Stimulated activated CD4-positive, alpha-beta T cell treated with anti-CD3 and anti-CD28 coated beads, TNF-alpha, amount 100 ng/mL, for 1 hour (primary cell): ENCODE measurements at places on chromosomes 1 and 21.

GRCh38 chr1:170587253-170587593 is 55.3 kb downstream of the GORAB start:
- DNase-seq = no peak

GRCh38 chr21:26795866-26796329 is 49.3 kb downstream of the ADAMTS1 start:
- DNase-seq = no peak

GRCh38 chr1:26121854-26122773 is 10.5 kb downstream of the PDIK1L start:
- DNase-seq = no peak

GRCh38 chr1:154839691-154840090 is 30.4 kb downstream of the KCNN3 start:
- no peak for DNase-seq

DNA sequence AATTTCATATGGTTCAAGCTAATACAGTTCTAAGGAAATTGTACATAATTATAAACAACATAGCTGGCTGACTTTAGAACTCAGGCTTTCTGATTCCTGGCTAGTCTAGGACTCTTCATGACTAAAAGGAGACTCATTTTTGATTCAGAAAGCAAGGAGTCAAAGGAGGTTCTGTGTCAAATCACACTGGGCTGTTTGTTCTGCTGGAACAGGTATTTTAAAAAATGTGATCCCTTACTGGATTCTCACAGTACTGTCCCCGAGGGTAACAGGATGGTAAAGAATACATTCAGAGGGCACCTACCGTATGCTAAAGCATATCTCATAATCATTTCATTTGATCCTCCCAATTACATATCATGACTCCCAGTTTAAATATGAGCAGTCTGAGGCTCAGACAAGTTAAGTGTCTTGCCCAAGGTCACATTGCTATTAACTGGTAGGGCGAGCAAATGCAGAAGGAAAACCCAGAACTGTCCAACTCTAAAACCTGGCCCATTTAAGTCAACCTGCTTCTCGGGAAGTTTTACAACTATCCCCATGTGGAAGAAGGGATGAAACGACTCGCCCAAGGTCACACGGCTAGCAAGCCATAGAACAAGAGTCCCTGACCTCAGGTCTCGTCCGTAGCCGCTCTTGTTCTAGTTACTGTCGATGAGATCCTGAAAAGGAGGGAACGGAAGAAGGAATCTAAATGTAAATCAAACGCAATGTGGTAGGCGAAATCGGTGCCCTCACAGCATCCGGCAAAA is 675 bp downstream of the MYSM1 start:
- no peak for DNase-seq

GRCh38 chr1:225114354-225114990 is 185.0 kb downstream of the DNAH14 start:
- DNase-seq = no peak

DNA sequence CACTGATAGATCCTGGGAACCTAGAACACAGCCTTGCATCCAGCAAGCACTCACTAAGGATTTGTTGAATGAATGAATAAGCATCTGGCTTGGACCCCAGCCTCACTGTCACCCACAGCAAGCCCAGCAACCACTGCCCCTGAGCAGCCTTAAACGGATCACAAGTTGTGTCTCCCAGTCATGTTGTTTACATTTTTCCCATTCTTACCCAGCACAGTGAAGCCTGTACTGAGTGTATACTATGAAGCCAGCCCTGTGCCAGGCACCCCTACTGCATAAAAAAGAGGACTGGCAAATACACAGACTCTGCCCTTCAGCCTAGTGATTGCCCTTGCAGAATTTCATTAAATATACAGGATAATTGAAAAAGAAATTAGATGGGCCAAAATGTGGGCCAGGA is 30.2 kb downstream of the RRAGC start:
- DNase-seq = no peak

GRCh38 chr21:37281579-37281978 is 14.4 kb upstream of the VPS26C start:
- DNase-seq = no peak

DNA sequence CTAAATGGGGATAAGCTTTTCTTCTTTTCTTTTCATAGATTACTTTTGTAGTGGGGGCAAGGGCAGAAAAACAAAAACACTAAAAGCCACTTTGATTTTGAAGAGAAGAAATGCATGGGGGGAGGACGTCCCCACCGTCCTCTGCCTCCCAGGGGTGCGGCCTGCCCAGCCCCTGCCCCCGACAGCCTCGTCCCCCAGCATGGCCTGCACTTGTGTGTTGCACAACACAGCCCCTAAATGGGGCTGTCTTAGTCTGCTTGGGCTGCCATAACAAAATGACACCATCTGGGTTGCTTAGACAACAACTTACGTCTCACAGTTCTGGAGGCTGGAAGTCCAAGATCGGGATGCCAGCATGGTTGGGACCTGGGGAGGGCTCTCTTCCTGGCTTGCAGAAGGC is 57.3 kb upstream of the TMEM51 start:
- no peak for DNase-seq
